Hematopoietic multipotent progenitor cell treated with erythropoietin and hydrocortisone succinate and interleukin-3 and kit ligand, for 17 days (in vitro differentiated cells): ENCODE measurements at places on chromosomes 1 and 21.

- DNase-seq, result no peak
These were observed 13.5 kb upstream of the ETV3L start for GRCh38 chr1:157113106-157113505.

DNA sequence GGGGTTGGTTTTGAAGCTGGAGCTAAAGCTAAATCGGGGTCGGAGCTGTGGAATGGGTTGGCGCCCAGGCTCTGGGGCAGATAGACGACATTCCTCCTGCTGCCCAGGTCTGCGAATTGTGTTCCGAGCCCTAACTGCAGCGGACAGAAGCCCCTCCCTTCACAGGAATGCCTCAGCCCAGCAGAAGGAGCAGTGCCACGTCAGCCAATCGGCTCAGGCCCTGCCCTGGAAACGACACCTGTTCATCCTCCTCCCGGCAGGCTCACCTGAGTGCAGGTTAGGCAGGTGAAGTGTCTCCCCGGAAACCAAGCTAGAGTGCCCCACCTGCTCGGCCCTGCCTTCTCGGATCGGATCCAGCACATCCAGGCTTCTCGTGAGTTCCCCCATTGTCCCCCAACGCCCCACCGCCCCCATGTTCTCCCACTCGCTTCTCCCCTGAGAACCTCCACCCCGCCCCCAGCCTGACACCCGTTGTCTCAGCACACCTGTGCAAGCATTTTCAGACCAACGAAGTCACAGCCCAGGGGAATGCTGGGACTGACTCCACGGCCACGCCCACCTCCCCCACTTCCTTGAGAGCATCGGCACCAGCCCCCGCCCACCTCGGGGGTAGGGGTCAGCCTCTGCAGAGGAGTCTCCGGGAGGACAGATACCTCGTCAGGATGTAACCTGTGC lies 775 bp downstream of the TMEM125 start:
- DNase-seq, result no peak

GRCh38 chr1:57831624-57832023 lies 407.8 kb upstream of the DAB1 start:
- no peak for DNase-seq

DNA sequence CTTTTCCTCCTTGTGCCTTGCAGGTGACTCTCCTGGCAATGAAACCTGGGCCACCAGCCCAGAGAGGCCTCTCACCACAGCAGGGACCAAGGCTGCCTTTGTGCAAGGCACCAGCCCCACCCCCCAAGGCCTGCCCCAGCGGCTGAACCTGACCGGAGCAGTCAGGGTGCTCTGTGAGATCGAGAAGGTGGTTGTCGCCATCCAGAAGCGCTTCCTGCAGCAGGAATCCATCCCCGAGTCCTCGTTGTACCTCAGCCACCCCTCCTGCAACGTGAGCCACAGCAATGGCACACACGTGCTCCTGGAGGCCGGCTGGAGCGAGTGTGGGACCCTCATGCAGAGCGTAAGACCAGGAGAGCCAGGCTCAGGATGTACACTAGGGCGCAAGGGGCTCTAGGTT lies 51.7 kb downstream of the UMODL1 start:
- DNase-seq, result no peak
